ENCODE measurements at places on chromosomes 7 and 10.

- no peak for DNase-seq
Observed at GRCh38 chr10:127153181-127153580, 43.2 kb downstream of the INSYN2A start.

DNA sequence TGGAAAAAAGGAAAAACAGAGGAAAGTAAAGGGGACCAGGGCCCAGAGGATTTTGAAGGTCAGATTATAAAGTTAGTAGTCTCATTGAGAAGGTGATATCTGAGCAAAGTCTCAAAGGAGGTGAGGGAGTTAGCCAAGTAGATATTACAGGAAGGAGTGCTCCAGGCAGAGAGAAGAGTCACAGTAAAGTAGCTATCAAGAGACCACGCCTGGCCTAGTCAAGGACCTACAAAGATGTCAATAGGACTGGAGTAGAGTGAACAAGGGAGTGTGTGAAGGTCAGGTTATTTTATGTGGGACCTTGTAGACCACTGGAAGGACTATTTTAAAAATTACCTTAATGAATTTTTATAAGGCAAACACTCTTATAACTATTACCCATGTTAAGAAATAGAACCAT is 64.8 kb downstream of the TPST1 start:
- no peak for DNase-seq

- DNase-seq: no peak
Observed at GRCh38 chr10:117946525-117947070, 100.1 kb downstream of the RAB11FIP2 start.

DNA sequence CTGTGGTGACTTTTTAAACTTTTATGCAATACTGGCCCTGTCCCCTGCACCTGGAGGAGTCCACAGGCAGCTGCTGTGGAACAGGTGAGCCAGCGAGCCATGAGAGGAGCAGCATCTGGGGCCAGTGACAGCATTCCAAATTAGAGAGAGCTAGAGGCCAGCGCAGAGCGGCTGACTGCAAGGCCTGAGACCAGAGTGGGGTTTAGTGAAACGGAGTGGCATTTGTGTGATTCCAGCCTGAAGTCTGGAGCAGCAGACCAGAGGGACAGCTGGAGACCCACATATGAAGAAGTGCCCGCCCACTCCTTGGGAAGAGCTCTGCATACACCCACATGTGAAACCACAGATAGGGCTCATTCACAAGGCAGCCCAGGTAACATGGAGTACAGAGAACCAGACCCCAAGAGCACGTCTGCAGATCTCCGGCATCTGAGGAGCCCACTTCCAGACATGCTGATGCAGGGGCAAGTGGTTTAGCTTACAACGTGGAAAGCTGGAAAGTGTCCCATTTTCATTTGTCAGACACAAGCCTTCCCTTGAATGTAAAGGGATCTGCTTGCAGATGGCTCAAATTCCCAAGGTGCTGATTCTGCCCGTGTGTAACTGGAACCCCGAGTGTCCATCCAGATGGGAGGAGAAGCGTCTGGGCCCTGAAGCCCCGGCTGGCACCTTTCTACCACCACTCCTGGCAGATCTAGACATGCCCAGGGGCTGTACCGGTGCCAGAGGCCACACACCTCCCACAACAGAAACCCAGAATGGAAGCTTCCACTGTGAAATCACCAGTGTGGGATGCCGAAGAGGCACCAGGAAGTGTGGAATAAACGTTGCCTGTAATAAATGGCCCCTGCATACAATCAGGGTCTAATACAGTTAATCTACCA is 256.0 kb upstream of the TCERG1L start:
- no peak for DNase-seq

- no peak for DNase-seq
Observed at GRCh38 chr7:140144821-140145220, 32.0 kb downstream of the KDM7A start.

DNA sequence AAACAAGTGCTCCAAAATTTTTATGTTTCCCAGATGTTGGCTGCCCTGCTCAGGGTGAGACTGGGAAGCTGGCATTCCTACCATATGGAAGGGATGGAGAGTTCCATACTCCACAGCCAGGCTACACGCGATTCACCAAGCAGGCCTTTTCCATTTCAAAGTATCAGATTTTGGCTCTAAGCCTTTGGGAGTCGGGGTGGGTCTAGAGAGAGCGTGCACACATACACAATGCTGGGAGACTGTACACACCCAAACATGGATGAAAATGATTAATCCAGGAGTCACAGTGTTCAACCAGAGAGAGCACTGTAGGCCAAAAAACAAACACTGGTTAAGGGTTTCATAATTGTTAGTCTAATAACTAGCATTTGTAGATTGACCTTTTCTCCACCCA is 295.0 kb downstream of the BICC1 start:
- DNase-seq: peak; percentile 43

DNA sequence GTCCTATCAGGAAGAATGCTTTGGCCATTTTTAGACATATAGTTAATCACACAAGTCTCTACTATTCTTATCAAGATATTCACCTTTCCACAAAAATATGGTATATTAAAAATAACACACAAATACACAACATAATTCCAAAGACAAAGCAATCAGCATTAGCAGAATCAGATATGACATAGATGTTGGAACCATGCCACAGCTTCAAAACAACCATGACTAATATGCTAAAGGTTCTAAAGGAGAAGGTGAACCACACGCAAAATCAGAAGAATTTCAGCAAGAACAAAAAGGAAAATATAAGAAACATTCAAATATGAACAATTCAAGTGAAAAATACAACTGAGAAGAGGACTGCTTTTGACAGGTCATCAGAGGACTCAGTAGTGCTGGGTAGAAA is 670.2 kb upstream of the SORCS1 start:
- no peak for DNase-seq

- peak; percentile 94 for DNase-seq
Observed at GRCh38 chr7:75727881-75728593, 10.7 kb downstream of the HIP1 start.

DNA sequence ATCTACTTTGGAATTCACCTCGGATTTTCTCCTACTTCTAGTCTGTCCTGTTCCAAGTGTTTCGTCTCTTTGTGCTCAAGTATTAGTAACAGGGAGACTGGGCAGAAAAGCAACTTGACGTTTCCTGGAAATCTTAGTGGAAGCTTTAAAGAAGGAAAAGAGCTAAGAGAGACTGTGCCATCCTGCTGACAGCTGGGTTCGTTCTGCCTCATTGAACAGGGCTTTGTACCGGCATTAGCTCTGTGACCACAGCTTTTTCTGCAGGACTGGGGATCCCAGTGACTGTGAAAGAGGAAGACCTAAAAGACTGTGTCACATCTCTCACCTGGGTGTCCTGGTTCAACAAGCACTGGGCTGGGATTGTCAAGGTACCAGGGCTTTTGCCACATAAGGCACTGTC is 70.8 kb upstream of the CDCA7L start:
- DNase-seq: no peak

DNA sequence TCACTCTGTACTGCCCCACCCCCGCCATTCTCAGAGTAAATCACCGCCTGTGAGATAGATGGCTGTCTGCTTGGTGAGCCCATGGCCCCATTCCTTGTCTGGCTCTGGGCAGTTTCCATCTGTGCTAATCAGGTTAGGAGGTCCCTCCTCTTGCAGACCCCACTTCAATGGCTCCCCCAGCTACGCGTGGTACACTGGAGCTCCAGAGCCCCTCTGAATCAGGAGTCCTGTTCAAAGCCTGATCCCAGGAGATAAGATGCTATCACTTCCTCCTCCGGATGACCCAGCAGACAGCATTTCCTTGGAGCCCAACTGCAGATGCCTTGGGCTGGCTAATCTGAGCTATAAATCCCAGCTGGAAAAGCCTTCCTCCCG is 122.3 kb downstream of the SH3PXD2A start:
- no peak for DNase-seq

DNA sequence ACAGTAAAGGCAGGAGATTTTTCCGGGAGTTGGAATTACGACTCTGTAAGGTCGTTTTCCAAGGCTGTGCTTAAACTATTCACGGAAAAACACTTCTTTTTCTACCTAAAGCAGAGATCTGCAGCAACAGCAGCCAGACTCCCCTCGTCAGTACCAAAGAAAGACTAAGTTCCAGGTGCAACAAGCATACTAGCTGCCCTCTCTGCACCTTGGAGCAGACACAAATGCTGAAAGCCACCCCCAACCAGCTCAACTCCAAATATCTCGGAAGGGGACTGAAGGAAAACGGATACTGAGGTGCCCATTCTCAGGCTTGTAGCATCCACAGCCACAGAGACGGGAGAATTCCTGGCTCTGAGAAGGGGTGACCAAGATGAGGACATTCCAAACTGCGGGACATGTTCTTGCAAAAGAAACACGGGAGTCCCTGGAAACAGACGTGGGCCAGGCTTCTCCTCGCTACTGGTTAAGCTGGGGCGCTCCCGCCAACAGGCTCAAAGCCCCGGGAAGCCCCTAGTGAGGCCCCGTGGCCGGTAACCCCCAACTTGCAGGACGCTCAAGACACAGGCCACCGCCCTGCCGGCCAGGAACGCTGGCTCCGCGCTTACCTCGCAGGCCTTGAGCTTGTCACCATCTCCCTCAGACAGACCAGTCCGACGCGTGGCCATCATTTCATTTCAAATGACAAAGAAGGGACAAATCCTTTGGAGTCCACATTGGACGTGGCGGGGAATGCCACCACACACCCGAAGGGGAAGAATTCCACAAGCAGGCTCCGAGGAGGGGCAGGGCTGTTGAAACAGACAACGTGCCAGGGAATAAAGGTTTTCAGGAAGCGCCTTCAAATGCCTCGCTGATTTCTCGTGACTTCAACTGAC is 2.2 kb downstream of the ARHGAP21 start:
- peak; percentile 37 for DNase-seq

GRCh38 chr7:129101746-129102145 is 42.8 kb upstream of the TSPAN33 start:
- no peak for DNase-seq

GRCh38 chr7:86600506-86601290 is 43.0 kb upstream of the GRM3 start:
- DNase-seq: no peak

DNA sequence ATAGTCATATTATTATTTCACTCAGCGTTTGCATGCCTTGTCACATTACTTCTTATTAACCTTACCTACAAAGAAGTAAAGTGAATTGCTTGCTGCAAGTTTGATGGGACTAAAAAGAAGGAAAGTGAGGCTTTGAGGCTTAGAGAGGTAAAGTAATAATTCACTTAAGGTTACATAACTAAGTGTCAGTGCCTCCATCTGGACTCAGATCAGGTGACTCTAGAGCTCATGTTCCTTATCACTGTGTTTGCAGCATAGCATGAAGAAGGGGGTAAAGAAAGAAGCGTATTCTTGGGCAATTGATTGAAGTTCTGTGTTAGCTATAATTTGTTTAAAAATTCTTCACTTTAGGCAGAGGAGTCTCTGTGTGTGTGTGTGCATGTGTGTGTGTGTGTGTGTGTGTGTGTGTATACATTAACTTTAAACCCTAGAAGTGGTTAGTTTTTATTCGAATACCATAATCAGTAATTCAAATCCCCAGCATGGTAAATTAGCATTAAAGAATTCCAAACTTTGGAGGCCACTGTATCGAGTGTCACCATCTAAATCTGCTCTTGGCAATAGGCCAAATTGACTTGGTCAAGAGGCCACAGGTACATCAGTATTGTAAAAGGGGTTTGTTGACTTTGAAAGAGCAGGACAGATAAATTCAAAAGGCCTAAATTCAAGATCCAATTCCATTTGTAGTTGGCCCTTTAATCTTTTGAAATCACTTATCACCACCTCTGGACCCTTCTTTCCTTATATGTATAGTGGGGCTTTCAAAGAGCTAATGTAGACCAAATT is 2.2 kb upstream of the PON3 start:
- DNase-seq: no peak

GRCh38 chr10:25117757-25118156 is 57.0 kb upstream of the GPR158 start:
- DNase-seq: no peak

DNA sequence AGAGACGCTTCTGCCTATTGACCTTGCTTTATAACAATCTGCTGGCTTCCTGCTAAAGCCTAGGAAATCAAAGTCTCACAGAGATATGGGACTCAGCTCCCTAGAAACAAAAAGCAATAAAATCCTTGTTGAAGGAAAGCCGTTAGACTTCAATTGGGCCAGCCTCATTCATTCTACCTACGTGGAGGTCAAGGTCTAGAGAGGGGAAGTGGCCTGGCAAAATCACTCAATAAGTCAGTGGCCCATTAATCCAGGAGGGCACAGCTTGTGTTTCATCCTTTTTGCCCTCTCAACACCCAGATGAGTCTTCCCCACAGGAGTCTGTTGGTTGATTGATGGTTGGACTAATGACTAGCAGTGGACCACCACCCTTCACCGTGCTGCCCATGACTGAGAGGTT is 40.5 kb upstream of the ACSL5 start:
- no peak for DNase-seq

DNA sequence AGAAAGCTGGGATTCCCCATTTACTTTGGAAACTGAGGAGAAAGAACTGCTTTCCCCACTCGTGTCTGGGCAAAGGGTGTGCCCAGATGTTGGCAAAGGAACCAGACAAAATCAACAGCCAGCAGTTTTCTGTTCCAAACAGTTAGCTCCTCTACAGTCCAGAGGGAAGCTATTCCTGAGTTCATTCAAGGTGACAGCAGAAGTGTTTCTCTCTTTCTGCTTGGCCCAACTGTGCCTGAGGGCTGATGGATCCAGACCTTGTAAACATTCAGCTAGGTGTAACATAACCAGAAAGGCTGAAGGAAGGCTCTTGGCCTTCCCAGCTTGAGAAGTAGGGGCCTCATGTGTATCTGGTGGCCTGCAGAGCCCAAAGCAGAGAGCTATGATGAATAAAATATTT is 7.0 kb upstream of the ALDH18A1 start:
- DNase-seq: no peak

GRCh38 chr7:117616694-117617093 is 136.9 kb downstream of the CFTR start:
- DNase-seq: no peak

GRCh38 chr10:20406281-20407104 is 490.6 kb downstream of the NEBL start:
- DNase-seq: no peak

- DNase-seq: no peak
Observed at GRCh38 chr10:108791794-108792474, 1131.4 kb downstream of the XPNPEP1 start.

DNA sequence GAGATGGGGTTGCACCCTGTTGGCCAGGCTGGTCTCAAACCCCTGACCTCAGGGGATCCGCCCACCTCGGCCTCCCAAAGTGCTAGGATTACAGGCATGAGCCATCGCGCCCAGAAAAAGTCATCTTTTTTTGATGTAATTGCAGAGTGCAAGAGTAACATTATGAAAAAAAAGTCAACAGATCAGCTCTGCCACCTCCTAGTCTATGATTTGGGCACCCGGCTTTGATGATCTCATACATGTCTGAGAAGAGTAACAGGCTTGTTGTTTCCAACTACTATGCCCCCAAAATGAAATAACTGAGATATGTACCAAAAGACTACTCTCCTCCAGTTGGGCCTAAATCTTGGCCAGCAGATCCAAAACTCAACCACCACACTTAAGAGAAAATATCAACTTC is 40.8 kb downstream of the VOPP1 start:
- no peak for DNase-seq

Measured in PC-9 (cell line).